Esophagus muscularis mucosa (tissue), 4 donors: ENCODE measurements at places on chromosomes 2 and 18. TPM values are rescaled to one million over a fixed set of nuclear protein-coding genes. Genes with fewer than 3 reads are reported as not detected.

- DNase-seq = no peak
These were observed 1.1 kb downstream of the L3MBTL4 start for GRCh38 chr18:6413579-6414117.

- no peak for DNase-seq
These were observed 144.4 kb downstream of the PTGR3 start for GRCh38 chr18:75064513-75064905.

The MYOM1 gene
- total RNA-seq = 13.3 TPM

- DNase-seq = no peak
These were observed 115.5 kb upstream of the ITGA6 start for GRCh38 chr2:172311921-172312345.

DNA sequence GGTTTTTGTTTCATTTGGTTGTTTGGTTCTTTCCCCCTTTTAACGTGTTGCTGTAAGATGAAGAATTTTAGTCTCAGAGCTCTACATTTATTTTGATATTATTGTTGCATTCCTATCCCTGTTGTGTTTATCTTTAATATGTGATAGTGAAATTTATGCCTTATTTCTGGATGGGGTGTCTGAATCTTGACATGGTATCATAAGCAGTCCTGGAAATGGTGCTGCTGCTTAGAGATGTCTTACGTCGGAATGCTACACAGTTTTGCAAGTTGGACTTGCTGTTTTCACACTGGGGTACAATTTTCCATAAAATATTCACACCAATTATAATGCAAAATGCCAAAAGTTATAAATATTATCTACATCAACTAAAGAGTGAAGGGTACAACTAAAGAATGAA lies 164.0 kb downstream of the GPD2 start:
- no peak for DNase-seq

DNA sequence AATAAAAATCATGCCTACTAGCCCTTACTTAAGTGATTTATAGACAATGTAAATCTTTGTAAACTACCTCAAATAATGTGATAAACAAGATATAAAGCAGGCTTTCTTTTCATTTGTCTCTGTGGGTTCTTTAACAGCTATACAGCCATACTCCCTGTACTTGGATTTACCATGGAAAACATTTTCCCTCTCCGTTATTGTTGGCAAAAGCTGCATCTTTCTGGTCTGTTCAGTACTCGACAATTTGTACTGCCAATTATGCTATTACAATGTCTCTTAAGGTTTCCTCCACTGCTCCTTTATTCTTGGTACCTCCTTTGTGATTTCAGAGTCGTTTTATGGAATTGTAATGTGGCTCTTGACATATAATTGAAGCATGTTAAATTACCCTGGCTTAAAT lies 426.3 kb upstream of the PKDCC start:
- DNase-seq = no peak

GRCh38 chr2:71936076-71937030 lies 211.3 kb downstream of the CYP26B1 start:
- DNase-seq = peak; percentile 79

GRCh38 chr2:46700435-46700834 lies 215.2 kb downstream of the MCFD2 start:
- no peak for DNase-seq

- DNase-seq = no peak
These were observed 94.9 kb upstream of the CTDP1 start for GRCh38 chr18:79584491-79585394.

The FEV gene
- total RNA-seq = not detected

- DNase-seq = no peak
These were observed 39.1 kb upstream of the LGALSL start for GRCh38 chr2:64414736-64415435.

The NUP35 gene
- 11.1 TPM for total RNA-seq

- no peak for DNase-seq
These were observed 136.8 kb downstream of the CAMKMT start for GRCh38 chr2:44498551-44498950.

DNA sequence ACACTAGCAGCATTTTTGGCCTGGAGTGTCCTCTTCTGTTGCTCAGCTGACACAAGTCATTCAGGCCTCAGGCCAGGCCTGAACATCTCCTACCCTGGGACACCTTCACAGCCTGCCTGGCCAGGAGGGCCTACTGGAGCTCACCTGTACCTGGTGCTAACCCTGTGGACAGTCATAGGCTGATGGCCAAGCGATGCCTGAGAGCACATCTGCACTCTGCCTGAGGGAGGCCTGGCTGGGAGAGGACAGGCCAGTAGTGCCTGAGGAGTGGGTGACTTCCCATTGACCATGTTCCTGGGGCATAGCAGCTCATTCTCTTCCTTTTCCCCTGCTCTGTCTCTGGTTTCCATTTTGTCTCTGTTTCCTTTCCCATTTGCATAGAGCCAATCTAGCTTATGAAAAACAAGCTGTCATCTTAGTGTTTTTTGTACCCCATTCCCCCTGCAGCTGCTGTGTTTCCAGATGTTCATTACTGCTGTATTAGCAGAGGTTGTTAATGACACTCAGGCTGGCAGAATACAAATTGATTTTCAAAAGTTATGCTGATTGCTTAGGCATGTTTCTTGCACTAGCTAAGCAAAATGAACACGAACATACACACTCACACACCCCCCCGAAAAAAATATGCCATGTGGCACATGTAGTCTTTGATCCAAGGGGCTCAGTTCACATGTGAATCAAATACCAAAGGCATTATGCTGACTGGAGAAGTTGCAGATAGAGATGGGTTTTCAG lies 149.7 kb upstream of the HS6ST1 start:
- DNase-seq = no peak

The EMILIN2 gene
- total RNA-seq = 14.2 TPM

GRCh38 chr2:28380219-28380618 lies 12.4 kb upstream of the FOSL2 start:
- no peak for DNase-seq

The SLC30A3 gene
- total RNA-seq = not detected

The ATP6V1B1 gene
- total RNA-seq = not detected
